ENCODE measurements at places on chromosomes 12 and 14.
A peak's percentile ranks its signal among the peaks of the same experiment; 100 is the strongest.

GRCh38 chr12:132162508-132163031, 18.3 kb downstream of the NOC4L start:
- H3K27me3 ChIP-seq: peaks cover 6% of the 10 kb centered on the region
- DNase-seq: peak; percentile 46
- peaks cover 19% of the 10 kb centered on the region for H3K4me1 ChIP-seq

DNA sequence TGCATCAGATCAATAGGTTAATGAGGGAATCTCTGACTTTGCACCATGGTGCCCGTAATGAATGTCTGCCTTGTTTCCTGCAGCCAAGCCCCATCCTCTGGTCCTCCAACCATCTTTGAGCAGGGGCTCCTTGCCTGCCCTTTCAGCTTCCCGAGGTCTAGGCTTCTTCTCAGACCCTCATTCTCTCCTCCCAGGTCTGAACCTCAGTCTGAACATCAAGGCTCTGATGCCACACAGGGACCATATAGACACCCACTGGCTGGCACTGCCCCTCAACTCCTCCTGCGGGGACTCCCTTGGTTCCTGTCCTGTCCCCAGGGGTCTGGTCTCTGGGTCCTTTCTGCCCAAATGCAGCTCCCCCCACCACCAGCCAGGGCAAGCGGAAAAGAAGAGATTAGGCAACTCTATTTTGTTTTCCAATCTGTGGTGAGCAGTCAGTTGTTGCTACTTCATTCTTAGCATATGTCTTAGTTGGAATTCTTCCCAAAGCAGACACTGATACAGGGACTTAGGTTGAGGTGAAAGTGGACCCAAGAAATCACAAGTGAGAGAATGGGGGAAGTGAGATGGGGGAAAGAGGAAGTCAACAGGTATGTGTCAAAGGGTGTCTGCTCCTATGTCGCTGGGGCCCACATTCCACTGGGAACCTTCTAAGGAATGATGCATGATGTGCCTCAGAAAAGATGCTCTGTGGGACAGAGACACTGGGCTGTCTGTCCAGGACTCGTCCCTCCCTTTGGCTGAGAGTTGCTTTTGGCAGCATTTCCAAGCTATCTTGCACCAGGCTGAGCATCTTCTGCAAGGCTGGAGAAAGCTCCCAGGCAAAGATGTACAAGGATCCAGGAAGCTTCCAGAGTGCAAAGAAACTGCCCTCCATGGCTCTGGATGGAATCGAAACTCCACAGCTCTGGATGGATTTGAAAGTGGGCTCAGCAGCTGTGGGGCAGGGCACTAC, 1096.5 kb upstream of the TMEM132C start:
- no peak overlapping the region for H3K27ac ChIP-seq
- H3K27me3 ChIP-seq: no peaks in the 10 kb centered on the region
- no peak for DNase-seq
- no peaks in the 10 kb centered on the region for H3K4me1 ChIP-seq

DNA sequence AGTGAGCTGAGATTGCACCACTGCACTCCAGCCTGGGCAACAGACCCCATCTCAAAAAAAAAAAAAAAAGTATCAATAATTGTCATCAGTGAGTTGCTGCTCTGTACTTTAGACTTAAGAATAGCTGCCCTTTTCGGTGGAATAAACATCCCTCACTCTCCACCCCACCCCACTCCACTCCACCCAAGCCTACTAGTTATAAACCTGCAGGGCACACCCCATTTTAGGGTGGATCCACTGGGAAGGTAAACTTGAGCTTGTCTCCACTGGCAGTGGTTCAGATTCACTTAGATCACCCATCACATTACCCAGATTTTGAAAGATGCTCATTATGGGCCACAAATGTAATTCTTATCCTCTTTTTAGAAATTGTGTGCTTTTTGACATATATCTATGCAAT, 106.4 kb downstream of the GPR135 start:
- no peaks in the 10 kb centered on the region for H3K27me3 ChIP-seq
- peaks cover 41% of the 10 kb centered on the region for H3K4me1 ChIP-seq
- H3K27ac ChIP-seq: no peak overlapping the region

GRCh38 chr12:111453071-111453989, 47.6 kb downstream of the SH2B3 start:
- H3K27me3 ChIP-seq: no peaks in the 10 kb centered on the region
- peaks cover 97% of the 10 kb centered on the region for H3K36me3 ChIP-seq
- no peak for DNase-seq
- H3K4me1 ChIP-seq: peaks cover 8% of the 10 kb centered on the region
- H3K4me3 ChIP-seq: no peak overlapping the region

GRCh38 chr14:64531567-64531966, 9.0 kb upstream of the HSPA2 start:
- no peaks in the 10 kb centered on the region for H3K36me3 ChIP-seq
- no peak overlapping the region for H3K4me3 ChIP-seq
- DNase-seq: no peak
- H3K27me3 ChIP-seq: no peaks in the 10 kb centered on the region
- no peak overlapping the region for H3K27ac ChIP-seq
- H3K4me1 ChIP-seq: no peaks in the 10 kb centered on the region

- peaks cover 36% of the 10 kb centered on the region for H3K4me1 ChIP-seq
- no peaks in the 10 kb centered on the region for H3K27me3 ChIP-seq
- DNase-seq: no peak
- no peak overlapping the region for H3K4me3 ChIP-seq
Measured at GRCh38 chr14:61562321-61563161, 132.8 kb upstream of the HIF1A start.

DNA sequence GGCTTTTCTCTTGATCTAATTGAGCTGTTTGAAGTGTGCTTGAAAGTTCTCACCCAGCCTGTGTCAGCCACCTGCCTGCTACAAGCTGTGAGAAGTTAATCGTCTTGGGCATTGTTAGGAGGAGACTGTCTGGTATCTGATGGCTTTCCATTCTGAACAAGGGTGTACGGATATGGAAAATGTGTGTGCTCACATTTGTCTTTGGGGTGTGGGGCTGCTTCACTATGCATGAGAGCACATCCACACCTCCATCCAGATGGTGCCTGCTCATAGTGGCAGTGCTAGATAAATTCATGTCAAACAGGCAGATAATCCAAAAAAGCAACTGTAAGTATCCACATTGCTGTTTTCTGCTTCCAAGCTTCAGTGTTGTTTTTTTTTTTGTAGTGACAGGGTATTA, 462.2 kb downstream of the DIO2 start:
- no peaks in the 10 kb centered on the region for H3K4me1 ChIP-seq
- H3K27me3 ChIP-seq: no peaks in the 10 kb centered on the region
- no peak overlapping the region for H3K27ac ChIP-seq
- no peaks in the 10 kb centered on the region for H3K36me3 ChIP-seq
- DNase-seq: no peak
- no peak overlapping the region for H3K4me3 ChIP-seq

DNA sequence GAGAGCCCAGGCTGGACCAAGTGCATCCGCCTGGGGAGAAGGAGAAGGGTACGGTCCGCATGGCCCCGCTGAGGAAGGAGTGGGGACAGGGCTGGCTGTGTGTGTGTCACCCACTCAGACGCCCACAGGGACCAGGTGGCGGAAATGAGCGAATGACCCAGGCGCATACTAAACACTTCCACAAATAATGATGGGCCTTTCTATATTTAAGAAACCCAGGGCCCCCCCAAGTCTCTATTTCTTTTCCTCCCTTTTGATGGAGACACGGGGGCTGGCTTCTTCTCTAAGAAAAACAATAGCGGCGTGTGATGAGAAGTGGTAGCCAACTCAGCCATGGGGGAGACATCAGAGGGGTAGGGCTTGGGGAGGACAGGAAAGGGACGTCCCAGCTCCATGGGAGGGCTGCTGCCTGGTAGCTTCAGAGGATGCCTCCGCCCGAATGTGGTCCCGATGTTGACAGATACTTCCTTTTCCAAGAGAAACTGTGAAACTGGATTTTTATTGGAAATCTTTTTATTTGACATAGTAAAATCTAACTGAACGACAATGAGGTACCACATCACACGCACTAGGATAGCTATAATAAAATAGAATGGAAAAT, 6.3 kb upstream of the MAP1LC3B2 start:
- H3K27me3 ChIP-seq: no peaks in the 10 kb centered on the region
- DNase-seq: no peak
- H3K36me3 ChIP-seq: no peaks in the 10 kb centered on the region

GRCh38 chr12:128008341-128008740, 258.6 kb upstream of the TMEM132C start:
- H3K4me3 ChIP-seq: no peak overlapping the region
- no peaks in the 10 kb centered on the region for H3K36me3 ChIP-seq
- no peak overlapping the region for H3K27ac ChIP-seq
- no peaks in the 10 kb centered on the region for H3K27me3 ChIP-seq

GRCh38 chr12:91239481-91239880, 56.9 kb upstream of the DCN start:
- H3K27me3 ChIP-seq: no peaks in the 10 kb centered on the region
- no peak overlapping the region for H3K4me3 ChIP-seq
- peak; percentile 71 for DNase-seq
- H3K4me1 ChIP-seq: no peaks in the 10 kb centered on the region
- no peaks in the 10 kb centered on the region for H3K36me3 ChIP-seq
- H3K27ac ChIP-seq: no peak overlapping the region

DNA sequence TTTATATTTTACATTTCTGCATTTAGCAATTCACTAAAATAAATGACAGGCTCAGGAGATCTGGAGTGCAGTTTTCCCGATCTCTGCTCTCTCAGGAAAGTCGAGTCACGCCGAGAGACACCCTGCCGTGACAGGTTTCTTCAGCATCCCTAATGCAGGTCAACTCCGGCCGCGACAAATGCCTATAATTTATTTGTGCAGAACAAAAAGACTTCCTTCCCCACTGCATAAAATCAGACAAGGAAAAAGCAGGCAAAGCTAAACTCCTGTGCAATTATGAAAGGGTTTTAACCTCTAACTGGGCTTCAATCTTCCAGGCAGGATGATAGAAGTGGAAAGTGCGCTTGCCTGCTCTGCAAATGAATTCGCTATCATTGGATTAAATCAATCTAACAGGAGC, 28.1 kb downstream of the SPRING1 start:
- no peak overlapping the region for H3K4me3 ChIP-seq
- H3K27me3 ChIP-seq: no peaks in the 10 kb centered on the region

GRCh38 chr12:14982562-14982961, 9.7 kb downstream of the PDE6H start:
- H3K27me3 ChIP-seq: no peaks in the 10 kb centered on the region
- DNase-seq: no peak
- H3K27ac ChIP-seq: no peak overlapping the region
- no peaks in the 10 kb centered on the region for H3K4me1 ChIP-seq

DNA sequence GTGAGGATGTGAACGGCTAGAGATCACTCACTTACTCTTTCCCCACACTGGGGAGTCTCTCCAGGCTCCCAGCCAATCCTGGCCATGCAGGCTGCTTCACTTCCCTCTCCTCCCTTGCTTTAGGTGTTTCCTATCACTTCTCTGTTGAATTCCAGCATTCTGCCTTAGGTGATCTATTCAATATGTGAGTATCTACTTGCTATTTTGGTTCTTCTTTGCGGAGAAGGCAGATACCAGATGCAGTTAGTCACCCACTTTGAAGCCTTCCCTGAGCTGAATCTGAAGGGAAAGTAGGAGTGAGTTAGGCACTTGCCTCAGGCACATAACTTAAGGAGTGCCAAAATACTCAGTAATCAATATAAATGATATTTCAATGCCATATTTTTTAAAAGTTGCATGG, 36.0 kb upstream of the FAR2 start:
- no peaks in the 10 kb centered on the region for H3K4me1 ChIP-seq
- H3K27me3 ChIP-seq: no peaks in the 10 kb centered on the region
- H3K36me3 ChIP-seq: no peaks in the 10 kb centered on the region

GRCh38 chr14:99263564-99264330, 8.2 kb downstream of the BCL11B start:
- H3K4me1 ChIP-seq: no peaks in the 10 kb centered on the region
- peak overlapping the region; percentile 36 for H3K27ac ChIP-seq
- no peak overlapping the region for H3K4me3 ChIP-seq
- H3K36me3 ChIP-seq: no peaks in the 10 kb centered on the region

DNA sequence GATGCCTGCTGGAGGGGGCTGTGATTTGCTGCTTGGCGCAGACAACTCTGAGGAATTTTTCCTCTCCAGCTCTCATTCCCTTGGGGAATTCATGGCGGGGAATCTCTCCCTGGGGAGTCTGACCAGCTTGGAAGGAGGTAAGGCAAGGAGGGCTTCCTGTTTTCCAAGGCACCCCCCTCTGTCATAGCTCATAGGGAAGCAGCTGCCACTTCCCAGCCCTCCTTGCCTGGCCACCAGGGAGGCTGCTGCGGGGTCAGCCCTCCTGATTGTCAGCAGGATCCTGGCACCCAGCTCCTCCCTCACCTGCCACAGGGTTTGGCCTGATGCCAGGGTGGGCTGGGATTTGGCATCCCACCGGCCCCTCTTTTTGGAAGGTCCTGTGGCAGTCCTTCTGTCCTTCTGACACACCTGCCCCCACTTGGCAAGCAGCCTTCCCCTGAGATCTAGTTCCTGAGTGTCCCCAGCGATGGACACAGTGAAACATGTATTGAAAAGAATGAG, 74.9 kb downstream of the TSPAN9 start:
- H3K36me3 ChIP-seq: no peaks in the 10 kb centered on the region
- no peaks in the 10 kb centered on the region for H3K27me3 ChIP-seq
- H3K4me1 ChIP-seq: peaks cover 46% of the 10 kb centered on the region

- peak overlapping the region; percentile 60 for H3K4me3 ChIP-seq
- peak; percentile 42 for DNase-seq
- no peaks in the 10 kb centered on the region for H3K4me1 ChIP-seq
- no peaks in the 10 kb centered on the region for H3K27me3 ChIP-seq
- H3K27ac ChIP-seq: peak overlapping the region; percentile 98
- no peaks in the 10 kb centered on the region for H3K36me3 ChIP-seq
Measured at GRCh38 chr12:120290609-120291305, 946 bp downstream of the RNU4-2 start.

GRCh38 chr14:90458536-90458935, 61.7 kb downstream of the CALM1 start:
- no peak for DNase-seq
- peaks cover 17% of the 10 kb centered on the region for H3K4me1 ChIP-seq
- H3K27me3 ChIP-seq: no peaks in the 10 kb centered on the region
- no peak overlapping the region for H3K4me3 ChIP-seq
- no peaks in the 10 kb centered on the region for H3K36me3 ChIP-seq

GRCh38 chr14:76984787-76985375, 43.6 kb downstream of the IRF2BPL start:
- H3K4me1 ChIP-seq: no peaks in the 10 kb centered on the region
- H3K27me3 ChIP-seq: no peaks in the 10 kb centered on the region
- no peak for DNase-seq
- H3K4me3 ChIP-seq: no peak overlapping the region
- no peak overlapping the region for H3K27ac ChIP-seq
- no peaks in the 10 kb centered on the region for H3K36me3 ChIP-seq

DNA sequence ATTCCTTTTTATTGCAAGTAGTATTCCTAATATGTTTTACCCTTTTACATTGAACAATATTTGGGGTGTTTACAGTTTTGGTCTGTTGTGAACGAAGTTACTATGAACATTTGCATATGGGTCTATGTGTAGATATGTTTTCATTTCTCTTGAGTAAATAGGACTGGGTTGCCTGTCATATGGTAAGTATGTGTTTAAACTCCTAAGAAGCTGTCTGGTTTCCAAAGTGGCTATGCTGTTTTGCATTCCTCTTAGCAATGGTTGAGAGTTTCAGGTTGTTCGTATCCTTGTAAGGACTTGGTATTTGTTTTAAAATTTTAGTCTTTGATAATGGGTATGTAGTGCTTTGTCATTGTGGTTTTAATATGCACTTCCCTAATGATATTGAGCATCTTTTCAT, 6.3 kb downstream of the METAP2 start:
- H3K4me3 ChIP-seq: no peak overlapping the region
- H3K4me1 ChIP-seq: peaks cover 74% of the 10 kb centered on the region
- DNase-seq: no peak
- peaks cover 10% of the 10 kb centered on the region for H3K36me3 ChIP-seq
- no peak overlapping the region for H3K27ac ChIP-seq

- no peak overlapping the region for H3K4me3 ChIP-seq
- H3K36me3 ChIP-seq: no peaks in the 10 kb centered on the region
- H3K27me3 ChIP-seq: no peaks in the 10 kb centered on the region
- peaks cover 16% of the 10 kb centered on the region for H3K4me1 ChIP-seq
- no peak overlapping the region for H3K27ac ChIP-seq
- no peak for DNase-seq
Measured at GRCh38 chr12:13258717-13259119, 62.2 kb downstream of the EMP1 start.
